ENCODE measurements at places on chromosomes 3 and 15. TPM values are rescaled to one million over a fixed set of nuclear protein-coding genes. Genes with fewer than 3 reads are reported as not detected.

Gene CCDC54
- total RNA-seq, result not detected

Gene BCHE
- total RNA-seq, result 36.1 TPM

Gene CTXN2
- total RNA-seq, result not detected

Gene DUOX2
- total RNA-seq, result not detected

Gene TRIM42
- not detected for total RNA-seq

Gene LRRC31
- not detected for total RNA-seq

Gene CLASP2
- total RNA-seq, result 60.1 TPM

Gene ZNF619
- total RNA-seq, result 6.5 TPM

Gene ARHGAP31
- total RNA-seq, result 23.4 TPM

Gene SNRPN
- 83.8 TPM for total RNA-seq

Gene VEPH1
- total RNA-seq, result 0.86 TPM

Gene AADAC
- not detected for total RNA-seq

Gene NTRK3
- total RNA-seq, result not detected

Gene SPINK8
- total RNA-seq, result not detected

Data from dermis lymphatic vessel endothelial cell (primary cell).